CD8-positive, alpha-beta T cell (primary cell): ENCODE measurements at places on chromosomes 16 and 17.

DNA sequence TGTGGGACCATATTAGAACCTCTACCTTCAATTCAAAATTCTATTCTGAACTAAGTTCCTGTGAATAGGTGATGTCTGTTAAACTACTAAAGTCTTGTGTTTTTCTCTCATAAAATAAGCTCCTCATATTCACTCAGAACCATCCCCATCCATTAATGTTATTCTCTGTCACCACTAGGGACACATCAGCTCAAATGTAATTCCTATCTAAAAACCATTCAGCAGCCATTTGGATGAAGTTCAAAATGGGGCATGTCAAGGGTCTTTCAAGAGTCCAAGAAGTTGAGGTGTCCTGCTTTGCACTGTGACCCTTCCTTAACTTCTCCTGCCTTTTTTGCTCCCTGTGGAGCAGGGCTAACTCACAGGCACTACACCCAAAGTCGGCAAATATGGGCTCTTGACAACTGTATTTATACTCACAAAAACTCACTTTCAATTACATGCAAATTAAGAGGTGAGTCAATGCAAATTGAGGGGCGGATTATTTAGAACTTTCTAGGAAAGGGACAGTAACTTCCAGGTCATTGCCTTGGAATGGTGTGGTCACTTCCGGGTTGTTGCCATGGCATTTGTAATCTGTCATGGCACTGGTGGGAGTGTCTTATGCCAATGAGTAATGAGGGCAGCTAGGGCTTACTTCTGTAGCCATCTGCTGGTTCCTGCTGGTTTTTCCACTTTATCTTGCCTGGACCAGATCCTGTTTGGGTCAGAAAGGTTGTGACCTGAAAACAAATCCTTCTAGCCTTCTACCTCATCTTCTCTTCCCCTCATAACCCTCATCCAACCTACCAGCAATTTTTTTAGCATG, 128.2 kb upstream of the COX10 start:
- DNase-seq: no peak

GRCh38 chr17:44277976-44278375, 10.0 kb upstream of the SLC4A1 start:
- DNase-seq: no peak

GRCh38 chr16:11964761-11965551, at the start of gene TNFRSF17:
TNFRSF17 (plus strand) TSS chr16:11965210; CDS start chr16:11965325, 115 bp downstream.
- no peak for DNase-seq

GRCh38 chr16:4610011-4611005, 4.4 kb downstream of the UBALD1 start:
- no peak for DNase-seq

DNA sequence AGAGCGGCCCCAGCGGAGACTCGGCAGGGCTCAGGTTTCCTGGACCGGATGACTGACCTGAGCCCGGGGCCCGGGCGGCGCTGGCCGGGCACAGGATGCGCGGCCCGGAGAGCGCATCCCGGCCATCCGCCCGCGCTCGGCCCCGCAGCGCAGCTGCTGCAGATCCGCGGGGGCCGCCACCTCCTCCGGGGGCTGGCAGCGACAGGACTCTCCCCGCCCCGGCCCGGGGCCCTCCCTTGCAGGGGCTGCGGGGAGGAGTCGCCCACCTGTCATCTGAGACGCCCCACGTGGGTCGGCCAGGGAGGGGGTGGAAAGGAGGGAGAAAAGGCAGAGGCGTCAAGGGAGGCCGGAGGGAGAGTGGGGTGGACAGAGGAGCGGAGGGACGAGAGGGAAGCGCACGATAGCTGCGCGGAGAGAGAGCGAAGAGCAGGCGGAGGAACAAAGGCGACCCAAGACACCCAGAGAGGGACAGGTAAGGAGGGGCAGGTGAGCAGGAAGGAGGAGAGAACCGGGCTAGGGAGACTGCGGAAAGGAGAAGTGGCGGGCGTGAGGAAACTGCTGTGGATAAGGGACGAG, 471 bp upstream of the PRKAR1A start:
- peak; percentile 87 for DNase-seq

GRCh38 chr17:74163836-74164235, 39.6 kb upstream of the RPL38 start:
- DNase-seq: no peak

DNA sequence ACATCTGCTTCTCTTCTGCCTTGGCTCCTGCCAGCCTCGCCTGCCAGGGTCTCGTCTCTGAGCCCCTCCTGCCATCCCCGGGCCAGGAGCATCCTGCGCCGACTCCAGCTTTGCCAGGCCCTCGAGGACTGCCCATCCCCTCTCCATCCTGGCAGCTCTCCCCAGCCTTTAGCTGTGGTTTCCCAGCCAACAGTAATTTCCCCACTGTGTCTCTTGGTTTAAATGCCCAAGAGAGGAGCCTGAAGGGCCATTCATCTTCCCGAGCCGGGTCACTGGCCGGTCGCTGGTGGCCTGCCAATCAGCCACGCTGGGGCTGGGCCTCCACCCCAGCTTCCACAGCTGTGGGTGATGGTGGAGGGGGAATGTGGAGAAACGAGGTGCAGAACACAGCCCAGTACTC, 47.8 kb downstream of the MRC2 start:
- no peak for DNase-seq

GRCh38 chr17:82400206-82400605, 17.9 kb upstream of the HEXD start:
- DNase-seq: no peak

DNA sequence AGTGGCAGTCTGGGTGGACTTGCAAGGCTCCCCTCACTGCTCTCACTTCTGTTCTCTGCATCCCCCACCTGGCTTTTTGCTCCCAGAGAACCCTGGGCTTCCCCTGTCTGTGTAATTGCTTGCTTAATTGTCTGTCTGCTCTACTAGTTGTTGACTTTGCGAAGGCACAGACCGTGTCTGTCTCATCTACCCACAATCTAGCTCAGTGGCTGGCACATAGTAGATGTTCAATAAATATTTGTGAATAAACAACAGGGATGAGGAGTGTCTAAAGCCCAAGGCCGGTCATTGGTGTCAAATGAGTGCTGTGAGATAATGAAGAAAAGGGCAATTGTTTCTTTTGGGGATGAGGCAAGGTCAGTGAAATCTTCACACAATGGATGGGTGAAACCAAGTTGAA, 2.8 kb upstream of the SEZ6 start:
- no peak for DNase-seq

DNA sequence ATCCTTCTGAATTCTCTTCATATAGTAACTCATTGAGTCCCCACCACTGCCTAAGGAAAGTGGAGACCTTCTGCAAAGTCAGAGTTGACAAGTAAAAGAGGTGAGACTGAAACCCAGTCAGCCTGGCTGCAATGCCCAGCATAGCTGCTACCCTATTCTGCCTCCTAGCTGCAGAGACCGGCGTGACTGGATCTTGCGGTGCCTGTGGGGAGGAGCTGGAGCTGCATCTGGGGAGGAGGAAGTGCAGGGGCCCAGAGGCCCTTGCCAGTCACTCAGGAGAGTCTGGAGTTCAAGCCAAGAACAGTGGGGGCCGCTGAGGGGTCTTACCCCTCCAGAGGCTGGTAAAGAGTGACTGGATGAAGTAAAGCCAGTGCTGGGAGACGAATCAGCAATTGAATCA, 35.0 kb upstream of the ZNF423 start:
- DNase-seq: no peak

- no peak for DNase-seq
Measured at GRCh38 chr17:76672270-76672851, 28.8 kb upstream of the ST6GALNAC1 start.

DNA sequence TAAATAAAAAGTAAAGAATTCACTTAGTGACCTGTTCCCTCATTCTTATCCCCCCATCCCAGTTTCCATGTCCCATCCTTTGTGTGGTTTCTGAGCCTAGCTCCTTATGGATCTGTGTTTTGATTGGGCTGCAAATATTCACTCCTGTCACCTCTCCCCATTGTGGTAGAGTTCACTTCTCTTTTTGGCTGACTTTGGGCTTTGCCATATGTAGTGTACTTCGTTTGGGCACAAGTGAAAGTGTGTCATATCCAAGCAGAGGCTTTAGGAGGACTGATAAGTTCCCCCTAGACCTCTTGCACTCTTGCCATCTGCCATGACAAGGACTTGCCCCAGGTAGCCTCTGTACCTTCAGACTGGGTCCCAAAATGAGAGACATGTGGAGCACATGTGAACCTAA, 13.0 kb upstream of the DHRS7B start:
- DNase-seq: no peak

DNA sequence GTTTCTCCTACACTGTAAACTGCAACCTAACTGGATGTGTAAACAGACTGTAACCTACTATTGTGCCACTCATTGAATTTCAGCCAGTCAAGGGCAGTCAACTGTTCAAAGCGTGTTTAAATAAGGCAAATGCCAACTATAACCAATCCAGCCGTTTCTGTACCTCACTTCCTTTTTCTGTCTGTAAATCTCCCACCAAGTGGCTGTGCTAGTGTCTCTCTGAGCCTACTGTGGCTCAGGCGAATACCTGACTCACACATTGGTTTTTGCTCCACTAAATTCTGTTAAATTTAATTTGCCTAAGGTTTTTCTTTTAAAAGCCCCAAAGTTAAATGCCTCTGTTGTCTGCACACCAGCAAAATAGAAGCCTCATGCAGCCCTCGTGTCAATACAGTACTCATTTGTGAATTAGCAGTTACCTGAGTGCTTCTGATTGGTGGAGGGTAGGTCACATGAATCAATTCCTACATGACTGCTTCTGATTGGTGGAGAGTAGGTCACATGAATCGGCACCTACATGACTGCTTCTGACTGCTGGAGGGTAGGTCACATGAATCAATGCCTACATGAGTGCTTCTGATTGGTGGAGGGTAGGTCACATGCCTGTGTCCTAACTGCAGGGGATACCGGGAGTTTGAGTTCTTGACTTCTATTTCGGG, 31.1 kb upstream of the CCR7 start:
- DNase-seq: peak; percentile 34

- DNase-seq: no peak
Measured at GRCh38 chr16:57781349-57781740, 20.9 kb downstream of the KIFC3 start.

- DNase-seq: no peak
Measured at GRCh38 chr16:11049396-11050059, 105.2 kb downstream of the CLEC16A start.

DNA sequence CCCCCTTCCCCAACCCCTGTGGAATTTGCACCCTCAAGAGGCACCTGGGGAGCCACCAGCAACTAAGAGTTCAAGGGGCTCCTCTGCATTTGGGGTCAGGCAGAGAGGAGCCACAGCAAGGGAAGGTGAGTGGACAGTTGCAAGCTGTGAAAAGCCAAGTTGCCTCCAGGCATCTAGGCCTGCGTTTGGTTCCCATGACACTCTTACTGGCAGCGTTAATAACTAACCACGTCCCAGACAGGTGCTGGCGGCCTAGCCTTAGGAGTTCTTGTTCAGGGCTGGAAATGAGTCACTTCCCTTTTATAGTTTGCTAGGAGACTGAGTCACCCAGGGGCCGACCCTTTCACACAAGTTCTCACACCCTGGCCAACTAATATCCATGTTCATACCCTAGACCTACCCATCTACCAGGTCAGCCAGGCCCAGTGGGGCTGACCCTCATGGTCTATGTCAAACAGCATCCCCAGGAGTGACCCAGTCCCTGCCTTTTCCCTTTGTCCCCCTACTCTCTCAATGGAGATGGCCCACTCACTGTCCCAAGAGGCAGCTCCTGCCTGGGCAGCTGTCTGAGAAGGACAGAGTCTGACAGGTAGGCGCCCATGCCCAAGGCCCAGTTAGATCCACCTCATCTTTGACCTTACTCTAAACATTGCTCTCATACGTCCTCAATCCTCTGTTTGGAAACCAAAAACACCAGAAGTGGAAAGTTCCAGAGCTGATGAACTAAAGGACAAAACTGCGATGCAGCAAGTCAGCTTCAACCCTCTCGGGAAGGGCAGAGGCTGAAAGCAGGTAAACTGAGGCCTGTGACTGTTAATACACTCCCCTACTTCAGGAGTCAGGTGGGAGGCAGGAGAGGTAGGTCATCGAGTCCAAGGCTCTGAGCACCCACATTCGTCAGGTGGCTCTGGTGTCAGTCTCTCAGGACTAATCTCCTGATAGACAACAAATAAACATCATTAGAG, 300.6 kb downstream of the SOX9 start:
- DNase-seq: no peak

DNA sequence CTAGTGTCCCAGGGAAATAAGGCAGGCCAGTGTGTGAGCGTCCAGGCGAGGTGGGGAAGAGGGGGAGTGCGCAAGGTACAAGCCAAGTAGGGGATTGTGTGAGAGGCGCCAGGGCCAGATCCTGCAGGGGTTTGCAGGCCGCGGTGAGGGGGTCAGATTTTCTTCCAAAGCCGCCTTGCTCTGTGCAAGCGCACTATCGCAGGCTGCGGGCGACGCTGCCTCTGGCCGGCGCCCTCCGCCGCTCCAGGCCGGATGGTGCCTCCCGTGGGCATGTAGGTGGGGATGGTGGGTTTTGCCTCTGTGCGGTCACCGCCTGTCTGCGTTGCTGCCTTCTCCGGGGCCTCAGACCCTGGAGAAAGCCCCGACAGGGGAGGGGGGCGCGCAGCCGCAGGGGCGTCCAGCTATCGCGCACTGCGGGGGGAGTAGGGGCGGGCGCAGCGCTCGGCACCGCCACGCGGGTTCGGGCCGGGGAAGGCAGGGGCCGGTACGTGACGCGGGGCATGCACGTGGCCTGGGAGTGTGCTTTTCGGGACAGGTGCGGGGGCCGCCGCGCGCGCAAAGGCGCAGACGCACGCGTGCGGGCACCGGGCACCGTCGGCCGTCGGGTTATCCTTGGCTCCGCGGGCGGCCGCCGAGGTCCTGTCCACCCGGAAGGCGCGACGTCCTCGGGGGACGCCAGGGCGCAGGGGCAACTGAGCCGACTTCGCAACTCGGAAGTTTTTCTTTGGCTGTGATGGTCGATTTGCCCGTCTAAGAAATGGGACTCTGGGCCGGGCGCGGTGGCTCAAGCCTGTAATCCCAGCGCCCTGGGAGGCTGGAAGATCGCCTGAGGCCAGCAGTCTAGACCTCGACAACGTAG, 1.1 kb upstream of the HAPSTR1 start:
- peak; percentile 39 for DNase-seq

DNA sequence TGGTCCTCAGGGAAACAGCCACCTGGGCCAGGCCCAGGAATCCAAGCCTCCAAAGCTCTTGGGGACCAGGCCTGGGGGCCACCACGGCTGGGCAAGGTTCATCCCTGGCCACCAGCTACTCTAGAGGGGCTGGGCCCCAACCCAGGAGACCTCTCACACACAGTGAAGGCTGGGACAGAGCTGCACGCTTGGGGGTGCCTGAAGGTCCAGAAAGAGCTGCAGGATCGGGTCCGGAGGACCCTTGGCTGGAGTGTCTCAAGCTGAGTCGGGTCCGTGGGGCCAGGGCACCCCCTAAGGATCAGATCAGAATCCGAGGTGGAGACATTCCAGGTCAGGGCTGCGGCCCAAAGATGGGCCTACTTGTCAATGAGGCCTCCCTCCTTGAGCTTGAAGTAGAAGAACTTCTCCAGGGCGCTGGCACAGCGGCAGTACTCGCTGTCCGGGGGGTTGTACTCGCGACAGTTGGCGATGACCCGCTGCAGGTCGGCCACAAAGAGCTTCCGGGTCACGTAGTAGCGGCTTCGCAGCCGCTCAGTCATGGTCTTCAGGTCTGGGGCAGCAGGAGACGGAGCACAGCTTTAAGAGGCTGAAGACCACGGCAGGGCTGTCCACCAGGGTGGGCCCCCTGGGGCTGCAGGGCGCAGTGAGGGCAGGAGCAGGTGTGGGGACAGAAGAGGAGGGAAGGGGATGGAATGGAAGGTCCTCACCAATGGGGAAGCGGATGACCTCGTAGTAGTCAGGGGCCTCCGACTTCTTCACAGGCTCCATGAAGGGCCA, 967 bp upstream of the DHX58 start:
- DNase-seq: no peak

GRCh38 chr16:3579776-3580175, 2.6 kb upstream of the NLRC3 start:
- no peak for DNase-seq
